Activated CD4-positive, alpha-beta memory T cell treated with anti-CD3 and anti-CD28 coated beads, Interleukin-2, amount 10 ng/mL, durations not matched to agents 7 days and 5 days (primary cell): ENCODE measurements at places on chromosomes 16 and 17.

DNA sequence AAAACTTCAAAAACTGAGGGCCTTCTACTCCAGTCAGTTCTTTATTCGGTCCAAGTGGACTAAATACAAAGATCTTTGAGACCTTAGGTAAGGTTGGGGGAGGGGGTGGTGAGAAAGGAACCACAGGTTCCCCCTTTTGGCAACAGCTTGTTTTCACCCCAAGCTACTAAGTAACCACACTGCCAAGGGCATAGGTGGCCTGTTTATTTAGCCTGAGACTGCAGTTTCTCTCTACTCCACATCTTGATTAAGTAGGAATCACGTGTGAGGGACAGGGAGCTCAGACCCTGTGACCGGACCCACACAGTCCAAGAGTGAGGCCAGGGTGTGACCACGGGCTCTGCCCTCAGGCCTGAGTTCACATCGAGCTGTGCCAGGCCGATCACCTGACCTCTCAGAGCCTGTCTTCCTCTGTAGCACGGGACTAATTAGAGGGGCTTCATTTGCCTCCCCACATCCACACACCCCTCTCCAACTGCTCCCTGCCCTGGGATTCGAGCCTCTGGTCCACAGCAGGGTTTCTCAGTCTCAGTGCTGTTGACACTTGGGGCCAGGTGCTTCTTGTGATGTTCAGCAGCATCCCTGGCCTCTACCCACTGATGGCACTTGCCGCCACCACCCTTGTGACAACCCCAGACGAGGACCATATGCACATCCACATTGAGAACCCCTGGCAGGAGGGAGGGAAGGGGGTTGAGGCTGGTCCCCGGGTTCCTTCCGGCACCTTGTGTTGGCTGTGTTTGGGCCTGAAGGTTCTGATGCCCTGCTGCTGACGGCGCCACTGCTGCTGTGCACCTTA lies 17.8 kb downstream of the ST6GALNAC2 start:
- peaks cover 40% of the 10 kb centered on the region for H3K36me3 ChIP-seq
- DNase-seq: no peak
- peaks cover 14% of the 10 kb centered on the region for H3K4me1 ChIP-seq
- H3K27me3 ChIP-seq: no peaks in the 10 kb centered on the region
- H3K4me3 ChIP-seq: no peak overlapping the region

GRCh38 chr17:38598536-38598935 lies 7.2 kb downstream of the SRCIN1 start:
- no peaks in the 10 kb centered on the region for H3K36me3 ChIP-seq
- no peak for DNase-seq
- peaks cover 94% of the 10 kb centered on the region for H3K27me3 ChIP-seq
- no peaks in the 10 kb centered on the region for H3K4me1 ChIP-seq
- H3K4me3 ChIP-seq: no peak overlapping the region

DNA sequence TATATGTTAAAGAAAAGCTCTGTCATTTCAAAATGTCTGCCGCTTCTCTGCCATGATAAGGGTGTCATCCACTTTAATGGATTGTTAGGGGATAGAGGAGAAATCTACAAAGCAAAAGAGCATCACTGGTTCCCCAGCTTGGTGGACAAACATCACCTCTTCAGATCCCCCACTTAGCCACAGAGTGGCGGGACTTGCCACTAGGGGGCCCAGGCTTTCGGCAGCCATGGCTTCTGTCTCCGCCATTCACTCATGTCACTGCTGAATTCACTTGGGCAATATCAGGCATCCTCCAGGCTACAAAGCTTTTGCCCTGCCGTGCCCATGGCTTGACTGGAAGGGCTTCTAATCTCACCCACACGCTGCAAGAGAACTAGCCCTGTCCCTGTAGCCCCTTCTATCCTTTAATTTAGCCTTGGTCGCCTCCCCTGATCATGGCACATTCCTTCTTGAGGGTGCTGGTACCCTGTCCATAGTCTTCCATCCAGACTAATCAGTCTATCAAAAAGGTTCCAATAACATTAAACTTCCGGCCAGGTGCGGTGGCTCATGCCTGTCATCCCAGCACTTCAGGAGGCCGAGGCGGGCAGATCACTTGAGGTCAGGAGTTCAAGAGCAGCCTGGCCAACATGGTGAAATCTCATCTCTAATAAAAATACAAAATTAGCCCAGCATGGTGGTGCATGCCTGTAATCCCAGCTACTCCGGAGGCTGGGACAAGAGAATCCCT lies 34.7 kb downstream of the SBK1 start:
- no peaks in the 10 kb centered on the region for H3K27me3 ChIP-seq
- no peaks in the 10 kb centered on the region for H3K36me3 ChIP-seq
- H3K27ac ChIP-seq: no peak overlapping the region
- peak; percentile 74 for DNase-seq
- peaks cover 5% of the 10 kb centered on the region for H3K4me1 ChIP-seq

DNA sequence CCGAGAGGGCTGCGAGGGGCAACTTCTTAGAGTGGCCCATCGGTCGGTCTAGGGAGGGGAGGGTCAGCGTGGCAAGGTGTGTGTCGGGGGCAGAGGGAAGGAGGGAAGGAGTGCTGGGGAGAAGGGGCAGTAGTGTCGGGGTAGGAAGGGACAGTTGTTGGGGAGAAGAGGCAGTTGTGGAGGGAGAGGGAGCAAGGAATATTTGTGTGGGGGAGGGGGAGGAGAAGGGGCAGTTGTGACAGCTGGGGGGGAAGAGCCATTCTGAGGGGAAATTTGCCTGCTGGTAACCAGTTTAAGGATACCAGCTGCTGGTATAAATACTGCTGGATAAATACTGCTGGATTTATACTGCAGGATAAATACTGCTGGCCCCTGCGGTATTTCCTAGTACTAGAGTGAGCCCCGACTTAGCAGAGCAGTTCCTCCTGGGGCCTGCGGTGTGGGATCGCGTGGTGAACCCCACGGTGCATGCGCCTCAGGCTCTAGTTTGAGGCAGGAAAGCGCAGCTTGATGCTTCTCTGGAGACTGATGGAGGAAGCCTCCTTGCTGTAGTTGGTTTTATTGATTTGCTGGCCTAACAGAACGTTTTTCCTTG lies 309 bp downstream of the DNAH2 start:
- H3K4me3 ChIP-seq: peak overlapping the region; percentile 70
- H3K27ac ChIP-seq: no peak overlapping the region
- peaks cover 75% of the 10 kb centered on the region for H3K27me3 ChIP-seq

DNA sequence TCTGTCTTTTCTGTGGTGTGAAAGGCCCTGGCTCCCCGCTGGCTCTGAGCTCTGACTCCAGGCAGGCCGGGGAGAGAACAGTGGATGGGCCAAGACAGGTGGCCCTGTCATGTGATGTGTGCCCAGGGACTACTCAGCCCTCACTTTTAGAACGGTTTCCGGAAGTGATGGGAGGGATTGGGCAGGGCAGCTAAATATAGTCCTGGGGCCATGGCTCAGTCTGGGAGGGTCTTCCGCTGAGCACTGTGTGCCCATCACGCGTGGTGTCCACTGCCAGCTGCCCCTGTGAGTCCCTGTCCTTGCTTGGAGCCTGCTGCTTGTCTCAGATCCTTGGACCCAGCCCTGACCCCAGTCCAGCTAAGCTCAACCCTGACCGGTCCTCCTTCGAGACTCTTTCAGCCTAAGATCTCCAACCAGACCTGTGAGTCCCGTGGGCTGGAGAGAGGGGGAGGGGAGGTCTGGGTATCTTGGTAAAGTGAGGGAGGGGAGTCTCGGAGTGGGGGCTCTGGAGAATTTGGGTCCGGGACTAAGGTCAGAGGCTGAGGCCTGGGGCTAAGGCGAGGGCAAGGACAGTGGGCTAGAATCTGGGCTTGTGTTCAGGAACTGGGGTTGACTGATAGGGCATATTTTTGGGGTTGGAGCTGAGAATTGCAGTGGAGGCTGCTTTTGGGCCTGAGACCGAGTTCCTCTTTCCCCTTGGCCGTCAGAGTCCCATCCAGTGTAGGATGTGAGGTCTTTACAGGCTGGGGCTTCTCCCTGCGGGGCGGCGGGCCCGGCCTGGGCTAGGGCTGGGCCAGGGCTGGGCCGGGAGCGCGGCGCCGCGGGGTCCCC lies at the start of gene TRIM72:
Gene TRIM72, plus strand, starts transcription at position 243 of the 831 bp plus-strand sequence. CDS start 620 bp downstream, outside the sequence.
- peaks cover 46% of the 10 kb centered on the region for H3K27me3 ChIP-seq
- no peak within 1 kb of the TSS for H3K4me3 ChIP-seq
- no peaks in the 10 kb centered on the region for H3K36me3 ChIP-seq

DNA sequence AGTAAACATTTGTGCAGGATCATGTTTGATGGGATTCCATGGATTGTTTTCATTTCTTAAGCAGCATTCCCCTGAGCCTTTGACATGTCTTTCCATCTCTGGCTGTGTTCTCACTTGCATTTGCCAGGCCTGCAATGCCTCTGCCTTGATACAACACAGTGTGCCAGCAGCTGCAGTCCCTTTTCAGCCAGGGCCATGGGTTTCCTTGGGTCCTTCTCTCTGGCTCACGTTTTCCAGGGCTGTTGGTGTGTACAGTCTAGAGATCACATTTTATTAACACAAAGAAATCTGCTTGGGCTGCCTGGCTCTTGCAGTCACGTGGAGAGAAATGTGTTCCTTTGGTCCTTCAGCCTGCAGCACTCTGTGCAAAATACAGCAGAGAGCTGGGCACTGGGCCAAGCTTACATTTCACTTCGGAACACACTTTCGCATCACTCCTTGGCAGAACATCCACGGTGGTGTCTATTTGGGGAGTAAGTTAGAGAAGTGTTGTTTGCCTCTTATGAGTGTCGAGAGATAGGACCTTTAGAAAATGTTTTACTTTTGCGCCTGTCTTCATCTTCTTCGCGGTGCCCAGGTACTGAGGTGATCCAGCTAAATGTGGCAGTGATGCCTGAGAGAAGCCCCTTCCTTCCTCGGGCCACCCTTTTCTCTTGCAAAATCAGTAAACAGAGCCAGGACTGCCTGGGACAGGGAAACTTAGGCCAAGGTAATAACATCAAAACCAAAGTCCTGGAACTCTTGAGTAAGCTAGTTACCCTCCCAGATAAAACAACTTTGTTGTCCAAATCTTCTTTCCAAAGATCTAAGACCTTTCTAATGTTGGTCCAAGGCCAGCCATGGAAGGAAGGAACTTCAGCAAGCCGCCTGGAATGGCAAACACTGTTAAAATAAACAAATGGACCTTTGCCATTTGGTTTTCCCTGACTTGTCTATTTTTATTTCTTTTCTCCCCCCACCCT lies 20.9 kb downstream of the HLF start:
- no peak overlapping the region for H3K27ac ChIP-seq
- no peaks in the 10 kb centered on the region for H3K36me3 ChIP-seq
- no peak for DNase-seq
- H3K4me3 ChIP-seq: no peak overlapping the region
- H3K27me3 ChIP-seq: no peaks in the 10 kb centered on the region

DNA sequence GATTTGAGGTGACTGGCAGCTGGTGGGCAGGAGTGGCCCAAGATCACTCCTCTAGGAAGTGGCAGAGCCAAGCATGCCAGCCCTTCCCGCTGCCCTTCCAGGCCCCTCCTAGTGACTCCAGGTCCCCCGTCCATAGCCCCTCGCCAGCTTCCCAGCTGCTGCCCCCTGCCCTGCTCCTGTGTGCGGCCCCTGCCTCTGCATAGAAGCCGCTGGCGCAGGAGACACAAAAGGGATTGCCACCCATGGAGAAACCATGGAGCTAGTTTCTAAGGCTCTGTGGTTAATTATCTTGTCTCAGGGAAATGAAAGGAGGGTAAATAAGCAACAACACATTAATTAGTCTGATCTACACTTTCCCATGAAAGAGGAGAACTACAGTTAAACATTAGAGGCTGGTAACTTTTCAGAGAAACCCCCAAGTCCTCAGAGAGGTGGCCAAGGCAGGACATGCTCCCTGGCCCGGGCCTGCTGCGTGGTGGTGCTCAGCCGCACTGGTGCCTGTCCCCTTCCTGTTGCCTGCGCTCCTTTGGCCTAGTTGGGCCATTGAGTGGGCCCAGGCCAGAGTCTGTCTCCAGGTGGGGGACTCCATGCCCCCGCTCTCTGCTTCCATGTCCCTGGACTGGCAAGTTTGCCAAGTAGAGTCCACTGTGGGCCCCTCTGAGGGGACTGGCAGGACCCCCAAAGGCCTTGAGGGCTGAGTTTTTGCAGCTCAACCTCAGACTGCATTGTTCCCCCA lies 65.2 kb downstream of the PRMT7 start:
- H3K36me3 ChIP-seq: no peaks in the 10 kb centered on the region
- H3K27me3 ChIP-seq: peaks cover 36% of the 10 kb centered on the region
- H3K4me3 ChIP-seq: no peak overlapping the region
- DNase-seq: no peak

DNA sequence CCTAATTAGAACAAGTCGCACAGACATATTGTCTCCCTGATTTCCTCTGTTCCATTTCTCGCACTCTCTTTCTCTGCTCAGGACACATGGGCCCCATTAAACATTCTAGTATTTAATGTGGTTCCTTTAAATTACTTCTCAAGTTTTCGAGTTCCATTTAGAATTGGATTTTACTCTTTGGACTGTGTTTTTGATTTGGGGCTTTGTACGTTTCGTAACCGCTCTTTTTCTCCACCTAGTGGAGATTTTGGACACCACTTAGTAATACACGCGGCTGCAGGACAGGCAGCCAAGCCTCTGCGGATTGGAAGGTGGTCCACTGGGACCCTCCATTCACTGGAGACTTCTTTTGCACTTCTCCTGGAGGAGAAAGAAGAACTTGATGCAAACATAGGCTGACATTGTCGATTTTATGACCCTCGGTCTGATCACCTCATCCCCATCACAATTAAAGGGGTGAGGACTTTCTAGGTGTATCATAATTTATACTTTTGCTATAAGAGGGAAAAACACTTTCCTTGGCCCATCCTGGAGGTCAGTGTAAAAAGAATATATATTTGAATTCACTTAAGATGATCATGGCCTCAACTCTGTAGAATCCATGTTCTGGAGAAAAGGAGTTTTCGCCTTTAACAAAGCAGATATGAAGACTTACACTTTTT lies 85.7 kb downstream of the NOG start:
- H3K27ac ChIP-seq: no peak overlapping the region
- H3K27me3 ChIP-seq: peaks cover 26% of the 10 kb centered on the region
- no peak for DNase-seq
- no peaks in the 10 kb centered on the region for H3K36me3 ChIP-seq
- H3K4me3 ChIP-seq: no peak overlapping the region

- H3K4me1 ChIP-seq: peaks cover 7% of the 10 kb centered on the region
- peak overlapping the region; percentile 13 for H3K27ac ChIP-seq
- H3K36me3 ChIP-seq: peaks cover 84% of the 10 kb centered on the region
- H3K27me3 ChIP-seq: no peaks in the 10 kb centered on the region
Observed at GRCh38 chr16:15605839-15606517, 37.0 kb downstream of the MARF1 start.

GRCh38 chr17:68288804-68289203 lies 2.1 kb downstream of the SLC16A6 start:
- H3K4me3 ChIP-seq: peak overlapping the region; percentile 87
- H3K27me3 ChIP-seq: no peaks in the 10 kb centered on the region
- H3K36me3 ChIP-seq: peaks cover 26% of the 10 kb centered on the region
- peak overlapping the region; percentile 37 for H3K27ac ChIP-seq

GRCh38 chr17:45088741-45089140 lies 27.6 kb downstream of the NMT1 start:
- no peaks in the 10 kb centered on the region for H3K27me3 ChIP-seq
- H3K36me3 ChIP-seq: peaks cover 58% of the 10 kb centered on the region
- no peak for DNase-seq
- peaks cover 7% of the 10 kb centered on the region for H3K4me1 ChIP-seq
- H3K27ac ChIP-seq: no peak overlapping the region

- H3K4me3 ChIP-seq: peak overlapping the region; percentile 39
- H3K27ac ChIP-seq: peak overlapping the region; percentile 91
- no peaks in the 10 kb centered on the region for H3K27me3 ChIP-seq
- H3K4me1 ChIP-seq: peaks cover 64% of the 10 kb centered on the region
- peaks cover 5% of the 10 kb centered on the region for H3K36me3 ChIP-seq
Observed at GRCh38 chr17:42247734-42248133, 28.5 kb downstream of the STAT5B start.
